ENCODE measurements at places on chromosomes 6 and 20. TPM values are rescaled to one million over a fixed set of nuclear protein-coding genes. Genes with fewer than 3 reads are reported as not detected.
A peak's percentile ranks its signal among the peaks of the same experiment; 100 is the strongest.

DNA sequence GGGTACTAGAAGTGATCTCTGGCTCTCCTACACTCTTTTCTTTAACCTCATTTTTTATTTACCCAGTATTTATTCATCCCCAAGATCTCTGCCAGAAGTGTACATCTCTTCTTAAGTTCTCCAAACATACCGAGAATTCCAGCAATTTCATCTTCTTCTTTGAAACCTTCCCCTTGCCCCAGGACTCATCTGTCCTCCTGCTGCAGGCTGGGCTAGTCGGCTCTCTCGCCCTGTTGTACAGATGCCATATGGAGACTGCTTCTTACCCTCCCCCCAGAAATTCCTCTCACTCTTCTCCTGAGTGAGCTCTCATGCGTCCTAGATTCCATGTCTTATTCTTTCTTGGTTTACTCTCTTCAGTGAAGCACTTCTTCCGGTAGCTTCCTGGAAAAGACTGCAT is 21.9 kb upstream of the PNRC1 start:
- no peak for DNase-seq

The SLCO4A1 gene
- total RNA-seq = 72.4 TPM

DNA sequence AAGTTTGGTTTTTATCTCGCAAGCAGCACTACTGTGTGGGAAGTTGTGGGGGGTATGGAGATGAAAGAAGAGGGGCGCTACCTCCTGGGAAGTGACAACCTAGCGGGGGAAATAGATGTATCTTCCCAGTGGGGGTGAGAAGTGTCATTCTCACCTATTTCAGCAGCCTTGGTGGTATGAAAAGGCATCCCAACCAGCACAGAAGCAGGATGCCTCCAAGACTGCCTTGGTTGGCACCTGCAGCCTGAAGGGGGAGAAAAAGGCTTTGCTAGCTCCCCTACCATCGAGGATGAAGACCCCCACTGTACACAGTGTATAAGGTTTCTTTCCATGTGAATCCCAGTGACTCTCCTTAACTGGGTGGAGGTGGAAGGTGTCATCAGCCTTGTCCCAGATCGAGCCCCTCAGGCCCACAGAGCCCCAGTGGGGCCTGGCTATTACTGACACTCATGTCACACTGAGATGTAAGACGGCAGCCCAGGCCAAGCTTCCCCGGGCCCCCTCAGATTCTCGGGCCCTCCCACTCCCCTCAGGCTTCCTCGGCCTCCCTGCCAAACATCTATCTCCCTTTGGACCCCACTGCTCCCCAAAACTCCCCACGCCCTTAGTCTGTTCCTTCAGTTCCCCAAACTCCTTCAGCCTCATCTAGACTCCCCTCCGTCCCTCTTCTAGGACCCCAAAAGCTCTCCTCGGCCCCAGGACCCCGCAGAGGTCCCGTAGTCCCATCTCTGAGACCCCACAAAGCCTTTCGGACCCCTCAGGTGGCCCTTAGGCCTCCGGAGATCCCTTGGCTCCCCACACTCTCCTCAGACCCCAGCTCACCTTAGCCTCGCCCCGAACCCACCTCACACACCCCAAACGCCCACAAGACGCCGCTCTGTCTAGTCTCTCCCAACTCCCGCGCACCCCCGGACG is 688 bp downstream of the COMMD7 start:
- DNase-seq = no peak

GRCh38 chr6:155237613-155238012 is 26.2 kb upstream of the CLDN20 start:
- no peak for DNase-seq

DNA sequence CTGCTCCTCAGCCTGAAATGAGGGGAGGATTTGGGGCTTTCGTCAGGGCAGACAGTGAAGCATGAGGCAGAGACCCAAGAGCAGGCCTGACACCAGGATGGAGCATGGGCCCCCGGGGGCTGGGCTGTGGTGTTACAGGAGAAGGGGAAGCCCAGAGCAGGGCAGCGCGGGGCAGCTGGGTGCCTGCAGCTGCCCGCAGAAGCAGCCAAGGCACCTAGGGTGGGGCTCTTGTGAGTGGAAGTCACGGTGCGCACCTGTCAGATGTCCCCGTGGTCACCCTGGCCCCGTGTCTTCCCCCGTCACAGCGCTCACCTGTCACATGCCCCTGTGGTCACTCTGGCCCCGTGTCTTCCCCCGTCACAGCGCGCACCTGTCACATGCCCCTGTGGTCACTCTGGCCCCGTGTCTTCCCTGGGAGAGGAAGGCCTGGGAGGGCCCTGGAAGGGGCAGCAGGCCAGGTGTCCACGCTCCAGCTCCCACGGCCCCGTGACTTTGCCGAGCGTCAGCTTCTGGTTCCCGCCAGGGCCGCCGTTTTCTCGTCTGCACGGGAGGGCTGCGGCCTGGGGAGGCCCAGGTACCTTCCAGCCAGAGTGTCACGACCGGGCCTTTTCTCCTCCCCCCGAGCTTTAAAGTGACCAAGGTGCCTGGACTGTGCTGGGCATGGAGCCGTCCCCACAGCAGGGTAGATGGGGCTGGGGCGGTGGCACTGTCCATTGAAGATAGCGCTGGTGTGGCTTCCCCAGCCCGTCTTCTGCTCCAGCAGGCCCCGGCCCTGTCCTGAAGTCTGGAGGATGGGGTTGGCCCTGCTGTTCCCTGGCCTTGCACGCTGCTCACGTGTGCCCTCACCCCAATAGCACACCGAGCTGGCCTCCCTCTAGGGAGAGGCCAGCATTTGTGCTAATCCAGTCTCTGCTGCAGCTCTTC is 9.4 kb downstream of the ARFGAP1 start:
- no peak for DNase-seq

GRCh38 chr6:66926060-66926459 is 1219.0 kb upstream of the EYS start:
- no peak for DNase-seq

DNA sequence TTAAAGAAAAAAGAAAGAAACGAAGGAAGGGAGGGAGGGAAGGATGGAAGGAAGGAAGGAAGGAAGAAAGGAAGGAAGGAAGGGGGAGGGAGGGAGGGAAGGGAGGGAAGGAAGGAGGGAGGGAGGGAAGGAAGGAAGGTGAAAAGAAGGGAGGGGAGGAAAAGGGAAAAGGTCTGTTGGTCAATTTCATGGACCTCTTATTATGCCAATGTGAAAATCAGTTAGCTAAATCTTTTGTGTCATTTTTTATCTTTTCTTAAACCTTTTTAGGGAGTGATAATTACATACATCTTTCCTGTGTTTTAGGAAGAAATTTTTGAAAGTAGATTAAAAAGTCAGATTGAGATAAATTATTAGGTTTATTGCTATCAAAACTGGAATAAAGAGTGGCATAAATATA is 670.2 kb upstream of the CITED2 start:
- no peak for DNase-seq

DNA sequence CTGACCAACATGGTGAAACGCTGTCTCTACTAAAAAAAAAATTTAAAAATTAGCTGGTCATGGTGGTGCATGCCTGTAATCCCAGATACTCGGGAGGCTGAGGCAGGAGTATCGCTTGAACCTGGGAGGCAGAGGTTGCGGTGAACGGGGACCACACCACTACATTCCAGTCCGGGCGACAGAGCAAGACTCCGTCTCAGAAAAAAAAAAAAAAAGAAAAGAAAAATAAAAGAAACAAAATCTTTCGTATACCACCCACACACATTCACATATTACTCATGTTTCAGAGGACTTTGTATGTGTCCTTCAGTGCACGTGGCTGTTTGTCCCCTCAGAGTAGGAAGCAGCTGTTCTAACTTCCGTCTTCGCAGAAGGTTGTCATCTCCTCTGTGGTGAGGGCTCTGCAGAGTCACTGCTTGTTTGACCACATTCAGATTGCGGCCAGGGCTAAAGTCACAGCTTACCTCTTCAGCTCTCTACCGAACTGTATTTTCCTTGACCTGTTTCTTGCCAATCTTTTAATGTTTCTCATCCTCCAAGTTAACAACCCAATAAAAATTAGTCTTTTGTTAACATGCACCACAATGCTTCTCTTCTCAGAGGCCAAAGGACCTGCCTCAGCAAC is 36.6 kb upstream of the HIVEP1 start:
- peak; percentile 57 for DNase-seq

DNA sequence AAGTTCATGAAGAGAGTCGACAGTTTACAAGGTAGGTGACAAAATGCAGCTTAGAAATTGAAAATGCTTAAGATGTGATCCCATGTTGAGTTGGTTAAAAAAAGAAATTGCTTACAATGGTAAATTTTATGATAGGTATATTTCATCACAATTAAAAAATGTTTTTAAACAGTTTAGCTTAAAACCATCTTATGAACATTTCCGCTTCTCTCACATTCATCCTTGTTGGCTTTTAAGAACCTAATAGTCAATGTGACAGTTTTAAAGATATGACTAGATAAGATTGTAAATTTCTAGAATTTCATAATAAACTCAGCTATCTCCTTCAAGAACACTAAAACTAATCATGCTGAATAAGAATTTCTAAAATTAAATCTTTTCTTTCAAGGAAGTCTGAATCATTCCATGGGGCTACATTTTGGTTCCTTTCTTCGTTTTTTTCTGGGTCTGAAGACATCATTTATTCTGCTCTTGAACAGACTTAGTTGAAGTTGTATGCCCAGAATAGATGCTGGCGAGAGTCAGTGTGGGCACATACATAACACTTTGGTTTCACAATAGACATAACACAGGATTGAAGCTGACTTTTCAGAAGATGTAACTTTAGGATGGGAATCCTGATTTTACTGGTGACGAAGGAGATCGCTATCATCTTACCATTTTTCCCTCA is 35.9 kb upstream of the LTV1 start:
- no peak for DNase-seq

GRCh38 chr20:41370176-41370575 is 3.6 kb upstream of the EMILIN3 start:
- no peak for DNase-seq

DNA sequence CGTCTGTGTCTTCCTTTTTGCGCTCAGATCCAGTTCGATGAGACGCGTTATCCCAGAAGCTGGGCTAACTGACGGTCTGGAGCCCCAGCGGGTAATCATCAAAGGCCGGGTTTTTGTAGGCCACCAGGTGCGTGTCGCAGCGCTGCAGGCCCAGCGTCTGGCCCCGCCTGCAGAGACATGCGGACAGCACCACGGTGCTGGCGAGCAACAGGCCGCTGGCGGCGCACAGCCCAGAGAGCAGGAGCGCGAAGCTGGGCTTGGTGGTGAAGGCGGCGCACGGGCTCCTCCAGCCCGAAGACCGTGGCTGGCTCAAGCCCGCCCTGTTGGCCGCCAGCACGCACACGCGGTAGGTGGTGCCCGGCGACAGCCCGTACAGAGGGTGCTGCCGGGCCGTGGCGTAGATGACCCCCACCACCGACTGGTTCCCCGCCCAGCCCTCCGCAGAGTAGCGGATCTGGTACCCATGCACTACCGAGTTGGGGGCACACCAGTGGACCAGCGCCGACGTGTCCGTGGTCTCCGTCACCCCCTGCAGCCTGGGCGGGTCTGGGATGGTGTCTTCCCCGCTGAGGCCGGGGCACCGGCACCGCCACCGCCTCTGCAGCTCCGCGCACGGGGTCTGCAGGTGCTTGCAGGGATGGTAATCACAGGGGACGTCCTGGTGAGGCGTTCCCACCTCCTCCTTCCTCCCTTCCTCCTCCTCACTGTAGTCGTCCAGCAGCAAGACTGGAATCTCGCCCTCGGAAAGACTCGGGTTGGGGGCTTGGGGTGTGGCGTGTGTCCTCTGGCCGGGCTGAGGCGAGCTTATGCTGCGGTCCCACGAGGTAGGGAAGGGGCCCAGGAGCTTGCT is 12.7 kb downstream of the LRRN4 start:
- DNase-seq = no peak

- peak; percentile 78 for DNase-seq
Measured at GRCh38 chr20:62370807-62371587, 3.9 kb upstream of the LAMA5 start.

DNA sequence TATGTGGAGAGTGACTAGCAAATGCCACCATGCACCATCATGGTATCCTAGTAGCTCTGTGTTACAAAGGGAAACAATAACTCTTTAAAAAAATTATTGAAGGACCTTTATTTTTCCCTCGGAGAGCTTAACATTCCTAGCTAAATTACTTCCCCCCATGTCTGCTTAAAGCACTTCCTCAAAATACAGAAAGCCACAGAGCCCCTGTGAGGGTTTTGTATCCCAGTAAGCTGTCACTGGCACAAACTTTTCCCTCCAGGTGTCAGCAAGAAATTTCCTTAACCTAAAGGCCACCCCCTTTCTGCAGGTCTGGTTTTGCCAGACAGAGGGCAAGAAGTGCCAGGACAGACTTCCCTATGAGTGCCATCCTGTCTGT is 340.0 kb upstream of the PRDM1 start:
- no peak for DNase-seq

- no peak for DNase-seq
Measured at GRCh38 chr6:1181939-1182605, 129.8 kb upstream of the FOXQ1 start.

- DNase-seq = no peak
Measured at GRCh38 chr6:131134980-131135243, 355 bp upstream of the AKAP7 start.

GRCh38 chr6:165618241-165618640 is 44.8 kb downstream of the PDE10A start:
- no peak for DNase-seq

- DNase-seq = peak; percentile 88
Measured at GRCh38 chr6:31680226-31681134, at the start of gene LY6G5C. TSS of gene LY6G5C (minus strand) at chr6:31681067. CDS start at chr6:31680373, 694 bp downstream.

DNA sequence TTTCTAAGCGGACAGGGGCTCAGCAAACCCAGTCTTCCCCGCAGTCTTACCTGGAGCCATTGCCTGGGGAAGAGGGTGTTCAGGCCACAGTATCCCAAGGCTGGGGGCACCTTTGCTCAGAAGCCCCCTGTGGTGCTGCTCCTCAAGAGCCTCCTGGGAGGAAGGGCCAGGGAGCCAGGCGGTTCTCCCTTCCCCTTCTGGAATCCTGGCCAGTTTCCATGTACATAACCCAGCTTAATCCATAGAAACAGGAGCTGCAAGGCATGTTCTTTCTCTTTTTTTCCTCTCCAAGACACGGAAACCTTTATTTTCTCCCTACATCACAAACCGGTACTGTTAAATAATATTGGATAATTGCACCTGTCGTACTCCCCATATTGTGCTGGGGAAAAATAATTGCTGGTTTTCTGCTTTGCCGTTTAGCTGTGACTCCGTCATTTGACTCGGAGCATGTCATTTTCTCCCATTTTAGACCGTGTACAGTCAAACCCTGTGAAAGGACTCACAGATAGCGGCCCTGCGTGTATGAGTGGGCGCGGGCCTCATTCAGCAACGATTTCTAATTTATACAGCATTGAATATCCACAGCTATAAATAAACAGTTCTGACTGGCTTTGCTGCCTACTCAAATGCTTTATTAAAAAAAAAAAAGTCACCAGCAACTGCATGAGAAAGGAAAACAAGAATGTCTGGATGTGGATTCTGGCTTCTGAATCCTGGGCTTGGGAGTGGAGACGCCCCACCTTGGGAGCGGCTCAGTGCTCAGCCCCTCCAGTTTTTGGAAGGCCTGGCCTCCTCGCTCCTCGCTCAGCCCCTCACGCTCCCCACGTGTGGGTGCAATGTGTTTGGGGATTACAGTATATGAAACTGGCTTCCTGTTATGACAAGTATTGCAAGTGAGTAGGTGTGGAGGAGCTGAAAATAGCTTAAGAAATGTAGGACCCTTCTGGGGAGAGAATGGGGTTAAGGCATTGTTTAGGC is 67.3 kb downstream of the ADTRP start:
- no peak for DNase-seq

The TENT5A gene
- 26.6 TPM for total RNA-seq

- DNase-seq = no peak
Measured at GRCh38 chr6:168126566-168127383, 47.8 kb upstream of the FRMD1 start.

The BPI gene
- 0.44 TPM for total RNA-seq

The MBOAT1 gene
- total RNA-seq = 13.1 TPM

GRCh38 chr6:148513145-148514071 is 170.8 kb downstream of the SASH1 start:
- DNase-seq = no peak

The ATP9A gene
- total RNA-seq = 23.1 TPM

All from lower lobe of right lung (tissue), 2 donors.